ENCODE measurements at places on chromosomes 13 and 19.

DNA sequence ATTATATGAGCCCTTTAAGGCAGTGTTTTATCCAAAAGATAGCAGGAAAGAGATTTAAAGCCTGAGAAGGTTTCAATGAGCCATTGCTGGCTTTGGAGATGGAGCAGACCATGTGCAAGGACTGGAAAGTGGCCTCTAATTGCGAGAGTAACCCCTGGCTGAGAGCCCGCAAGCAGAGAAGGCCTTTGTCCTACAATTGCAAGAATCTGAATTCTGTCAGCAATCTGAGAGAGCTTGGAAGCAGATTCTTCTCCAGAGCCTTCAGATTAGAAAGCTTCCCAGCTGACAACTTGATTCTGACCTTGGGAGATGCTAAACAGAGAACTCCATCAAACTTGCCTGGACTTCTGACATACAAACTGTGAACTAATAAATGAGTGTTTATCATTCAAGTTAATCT, 528.7 kb upstream of the KLF12 start:
- no peak for DNase-seq

DNA sequence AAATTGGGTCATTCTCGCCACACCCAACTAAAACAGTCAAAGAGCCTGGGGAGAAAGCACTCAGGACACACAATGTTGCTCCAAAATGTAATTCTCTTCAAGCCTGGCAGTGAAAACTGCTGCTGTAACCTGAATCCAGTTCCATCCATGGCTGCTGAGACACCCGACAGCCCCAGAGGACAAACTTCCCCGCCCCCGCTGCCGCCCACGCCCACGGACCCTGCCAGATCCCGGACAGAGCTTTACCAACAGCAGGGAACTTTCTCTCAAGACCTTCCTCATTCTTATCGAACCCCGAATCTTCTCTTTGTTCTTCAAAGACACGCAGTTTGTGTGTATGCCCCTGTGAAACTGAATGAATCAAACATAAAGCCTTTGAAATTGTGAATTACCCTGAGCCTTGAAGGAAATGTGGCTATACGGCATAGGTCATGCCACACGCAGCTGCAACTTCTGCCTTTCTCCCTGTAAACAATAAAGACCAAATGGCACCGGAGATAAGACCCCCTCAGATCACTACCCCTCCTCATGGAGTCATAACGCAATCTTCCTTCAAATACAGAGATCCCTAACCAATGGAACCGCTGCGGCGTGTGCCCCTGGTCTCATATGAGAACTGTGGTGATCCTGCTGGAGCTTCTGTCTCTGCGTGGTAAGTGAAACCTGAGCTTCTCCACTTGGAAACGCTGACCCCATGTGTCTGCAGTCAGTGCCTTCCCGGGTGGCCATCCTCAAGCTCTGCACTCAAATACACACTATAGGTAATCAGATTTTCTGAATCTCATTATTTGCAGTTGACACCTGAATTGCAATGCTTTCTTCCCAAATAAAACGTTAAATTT, 4.8 kb upstream of the LAMP1 start:
- DNase-seq, result no peak

GRCh38 chr13:76809389-76809788, 76.8 kb downstream of the KCTD12 start:
- no peak for DNase-seq

- no peak for DNase-seq
Observed at GRCh38 chr19:54186934-54187381, 2.4 kb downstream of the MBOAT7 start.

GRCh38 chr19:55442372-55442961, 633 bp downstream of the SHISA7 start:
- DNase-seq, result no peak

Data from bone marrow (tissue), 2 donors.